ENCODE measurements at places on chromosomes 12 and 14.
A peak's percentile ranks its signal among the peaks of the same experiment; 100 is the strongest.

GRCh38 chr12:47491516-47492305 is 214.1 kb downstream of the RPAP3 start:
- no peak for DNase-seq

DNA sequence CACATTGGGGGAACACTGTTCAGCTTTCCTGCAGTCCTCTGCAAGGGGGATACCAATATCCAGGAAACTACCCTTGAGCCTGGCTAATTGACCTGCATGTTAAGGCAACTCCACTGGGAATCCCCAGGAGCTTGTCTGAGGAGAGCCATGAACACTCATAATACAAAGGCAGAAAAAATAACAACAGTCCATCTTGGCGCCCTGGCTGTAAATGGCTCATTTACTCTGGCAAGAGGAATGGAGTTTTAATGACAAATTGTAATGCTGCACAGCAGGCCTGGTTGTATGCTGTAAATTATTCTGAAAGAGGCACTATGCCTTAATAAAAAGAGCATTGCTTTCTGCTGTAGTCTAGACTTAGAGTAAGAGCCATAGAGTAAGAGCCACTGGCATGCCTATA is 58.3 kb downstream of the SLC8A3 start:
- no peak for DNase-seq

- no peak for DNase-seq
Measured at GRCh38 chr14:81449114-81449513, 49.0 kb upstream of the STON2 start.

DNA sequence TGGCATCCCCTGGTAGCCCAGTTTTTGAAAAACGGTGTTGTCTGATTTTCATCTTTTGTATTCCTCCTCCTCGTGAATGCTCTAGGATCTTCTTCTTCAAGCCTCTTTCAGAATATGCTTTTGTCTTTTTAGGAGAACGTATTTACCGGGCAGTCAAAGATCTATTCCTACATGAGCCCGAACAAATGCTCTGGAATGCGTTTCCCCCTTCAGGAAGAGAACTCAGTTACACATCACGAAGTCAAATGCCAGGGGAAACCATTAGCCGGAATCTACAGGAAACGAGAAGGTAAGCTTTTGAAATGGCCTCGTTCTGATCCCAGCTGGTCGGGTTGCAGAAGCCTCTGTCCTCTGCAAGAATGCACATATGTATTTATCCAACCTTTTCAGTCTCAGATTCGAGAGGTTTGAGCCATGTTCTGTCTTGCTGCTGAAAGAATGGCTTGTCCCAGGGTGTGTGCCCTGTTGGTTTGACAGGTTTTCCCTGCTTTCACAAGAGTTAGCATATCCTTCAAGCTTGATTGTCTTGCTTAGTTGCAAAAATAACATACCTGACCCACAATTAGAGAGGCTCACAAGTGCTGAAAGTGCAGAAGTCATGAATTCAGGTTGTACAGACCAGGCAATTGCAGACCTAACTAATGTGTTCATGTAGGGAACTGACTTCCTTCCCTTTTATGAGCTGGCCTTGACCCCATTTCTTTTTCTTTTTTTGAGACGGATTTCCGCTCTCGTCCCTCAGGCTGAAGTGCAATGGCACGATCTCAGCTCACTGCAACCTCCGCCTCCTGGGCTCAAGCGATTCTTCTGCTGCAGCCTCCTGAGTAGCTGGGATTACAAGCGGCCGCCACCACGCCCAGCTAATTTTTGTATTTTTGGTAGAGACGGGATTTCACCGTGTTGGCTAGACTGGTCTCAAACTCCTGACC is 6.8 kb downstream of the KMT5A start:
- no peak for DNase-seq

- DNase-seq, result no peak
Measured at GRCh38 chr12:47729233-47729632, 3.9 kb upstream of the ENDOU start.

DNA sequence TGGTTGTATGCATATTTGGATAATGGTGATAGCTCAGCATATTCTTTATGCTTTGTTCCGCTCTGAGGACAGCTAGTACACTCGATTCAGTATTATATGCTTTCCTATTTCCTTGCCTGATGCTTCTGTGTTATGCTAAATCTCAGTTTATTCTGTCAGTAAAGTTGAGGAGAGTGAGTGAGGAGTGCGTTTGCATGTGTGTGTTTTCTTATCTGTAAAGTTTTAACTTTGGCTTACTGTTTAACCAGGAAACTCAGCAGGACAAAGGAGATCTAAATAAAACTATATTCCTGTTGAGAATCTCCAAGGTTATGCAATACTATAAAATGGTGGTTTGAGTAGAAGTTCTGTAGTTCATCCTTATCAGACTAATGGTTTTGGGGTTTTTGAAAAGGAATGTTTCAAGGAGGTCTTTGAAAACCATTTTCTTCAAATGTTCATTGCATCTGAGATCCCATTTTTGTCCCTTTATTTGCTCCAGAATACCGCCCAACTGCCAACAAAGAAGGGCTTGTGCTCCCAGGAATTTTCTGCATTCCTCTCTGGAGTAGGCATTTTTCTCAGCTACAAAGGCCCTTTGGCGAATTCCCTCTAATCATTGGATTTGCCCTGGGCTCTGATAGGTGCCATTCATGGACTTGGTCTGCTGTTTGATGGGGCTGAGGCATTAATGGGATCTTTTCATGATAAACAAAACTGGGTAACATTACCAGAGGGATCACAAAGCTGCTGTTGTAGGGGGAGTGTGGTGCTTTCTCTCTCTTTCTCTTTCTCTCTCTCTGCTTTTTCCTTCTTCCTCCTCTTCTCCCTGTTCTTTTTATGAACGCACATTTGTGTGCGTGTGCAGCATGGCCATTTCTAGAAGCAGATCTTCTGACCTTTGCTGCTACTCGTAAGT is 71.7 kb downstream of the HMGA2 start:
- DNase-seq, result no peak

- no peak for DNase-seq
Measured at GRCh38 chr14:97832776-97833175, 1035.6 kb downstream of the VRK1 start.

- no peak for DNase-seq
Measured at GRCh38 chr14:60621386-60621785, 27.9 kb downstream of the SIX1 start.

DNA sequence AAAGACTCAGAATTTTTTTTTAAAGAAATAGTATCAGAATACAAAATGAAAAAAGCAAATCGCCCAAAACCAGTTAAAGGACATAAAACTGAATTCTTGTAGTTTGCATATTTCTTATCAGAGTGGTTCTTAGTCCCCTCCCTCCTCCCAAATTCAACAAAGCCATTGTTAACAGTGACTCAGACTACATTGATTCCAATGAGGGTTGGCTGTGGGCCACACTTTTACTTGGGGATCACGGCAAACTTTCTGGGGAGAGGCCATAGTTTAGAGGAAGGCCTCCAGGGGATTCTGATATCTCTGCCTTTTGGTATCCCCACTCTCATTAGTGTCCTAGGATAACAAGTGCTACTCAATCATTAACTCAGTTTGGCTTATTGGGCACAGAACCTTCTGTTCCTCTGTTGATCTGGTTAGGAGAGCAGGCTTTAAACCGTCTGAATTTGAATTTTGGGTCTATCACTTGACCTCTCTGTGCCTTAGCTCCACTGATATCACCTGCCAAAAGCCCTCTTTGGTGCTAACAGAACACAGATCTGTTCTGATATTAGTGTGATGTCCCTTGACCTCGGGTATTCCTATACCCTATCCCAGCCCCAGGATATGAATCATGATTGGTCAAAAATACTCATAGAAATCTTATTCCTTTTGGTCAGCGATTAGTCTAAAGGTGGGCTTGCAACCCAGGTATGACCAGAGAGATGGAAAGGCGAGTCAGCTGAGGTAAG is 45.2 kb upstream of the APPL2 start:
- DNase-seq, result no peak

- no peak for DNase-seq
Measured at GRCh38 chr12:128449146-128449894, 182.3 kb downstream of the TMEM132C start.

DNA sequence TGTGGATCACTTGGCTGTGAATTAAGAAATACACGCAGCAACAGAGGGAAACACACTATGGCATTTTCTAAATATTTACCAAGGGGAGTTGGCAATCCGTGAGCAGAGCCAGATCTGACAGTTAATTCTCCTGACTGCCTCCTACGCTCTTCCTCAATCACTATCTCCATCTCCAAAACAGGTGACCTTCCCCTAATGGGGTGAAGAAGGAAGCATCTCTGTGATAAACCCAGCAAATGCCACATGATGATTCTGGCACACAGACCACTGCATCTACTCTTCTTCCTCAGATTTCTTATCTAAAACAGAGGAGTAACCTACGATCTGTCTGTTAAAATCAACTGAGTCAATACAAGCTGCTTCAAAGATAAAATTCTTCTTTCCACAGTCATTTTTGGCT is 4.4 kb downstream of the SPTB start:
- DNase-seq, result no peak

- peak; percentile 84 for DNase-seq
Measured at GRCh38 chr12:131044136-131044535, 90.4 kb downstream of the ADGRD1 start.

- no peak for DNase-seq
Measured at GRCh38 chr12:62698701-62699101, 232.1 kb downstream of the MON2 start.

DNA sequence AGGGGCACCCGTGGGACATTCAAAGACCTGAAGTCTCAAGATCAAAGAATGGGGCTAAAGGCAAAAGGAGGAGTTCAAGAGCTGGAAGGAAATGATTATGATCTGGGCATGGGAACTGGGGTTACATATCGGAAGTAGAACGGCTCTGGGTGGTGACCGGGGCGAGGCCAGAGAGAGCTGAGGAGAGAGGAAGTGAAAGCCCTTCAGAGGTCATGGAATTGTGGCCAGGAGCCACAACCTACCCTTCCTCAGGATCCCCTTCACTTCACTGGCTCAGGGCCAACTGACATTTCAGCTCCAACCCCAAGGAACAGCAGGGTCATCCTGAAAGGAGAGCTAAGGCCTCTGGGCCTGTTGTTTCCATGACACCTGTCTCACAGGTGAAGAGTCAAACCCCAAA is 57.8 kb downstream of the GALNT16 start:
- DNase-seq, result no peak

- DNase-seq, result no peak
Measured at GRCh38 chr12:87096082-87096585, 839.9 kb upstream of the MGAT4C start.

GRCh38 chr12:103729499-103729898 is 111.5 kb downstream of the NT5DC3 start:
- no peak for DNase-seq

DNA sequence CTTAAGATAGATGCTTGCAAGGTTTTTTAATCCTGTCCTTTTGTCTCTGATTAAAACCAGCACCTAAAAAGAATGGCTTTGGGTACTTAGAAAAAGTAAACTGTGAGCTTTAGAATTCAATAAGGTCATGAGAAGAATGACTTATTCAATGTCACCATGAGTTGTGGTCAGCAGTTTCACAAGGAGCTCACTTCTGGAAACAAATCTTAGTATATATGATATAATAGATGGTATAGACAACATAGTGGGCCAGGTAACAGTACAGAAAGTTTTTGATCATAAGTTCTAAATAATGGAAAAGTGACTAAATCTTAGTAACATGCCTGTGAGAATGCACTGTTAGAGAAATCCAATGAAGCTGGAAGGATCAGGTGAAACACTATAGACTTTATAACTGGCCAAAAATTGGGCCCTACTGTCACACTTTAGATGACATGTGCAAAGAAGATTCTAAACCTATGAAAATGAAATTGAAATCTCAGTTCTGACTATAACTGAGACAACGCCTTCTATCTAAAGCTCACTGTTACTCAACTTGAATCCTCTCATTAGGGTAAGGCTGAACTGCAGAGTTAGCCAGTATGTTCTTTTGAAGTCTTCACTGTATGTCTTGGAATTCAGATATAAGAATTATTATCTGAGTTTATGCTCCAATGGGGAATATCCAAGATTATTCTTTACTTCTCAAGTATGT is 42.4 kb upstream of the RAD51AP1 start:
- DNase-seq, result no peak
